ENCODE measurements at places on chromosomes 6 and 20. TPM values are rescaled to one million over a fixed set of nuclear protein-coding genes. Genes with fewer than 3 reads are reported as not detected.

DNA sequence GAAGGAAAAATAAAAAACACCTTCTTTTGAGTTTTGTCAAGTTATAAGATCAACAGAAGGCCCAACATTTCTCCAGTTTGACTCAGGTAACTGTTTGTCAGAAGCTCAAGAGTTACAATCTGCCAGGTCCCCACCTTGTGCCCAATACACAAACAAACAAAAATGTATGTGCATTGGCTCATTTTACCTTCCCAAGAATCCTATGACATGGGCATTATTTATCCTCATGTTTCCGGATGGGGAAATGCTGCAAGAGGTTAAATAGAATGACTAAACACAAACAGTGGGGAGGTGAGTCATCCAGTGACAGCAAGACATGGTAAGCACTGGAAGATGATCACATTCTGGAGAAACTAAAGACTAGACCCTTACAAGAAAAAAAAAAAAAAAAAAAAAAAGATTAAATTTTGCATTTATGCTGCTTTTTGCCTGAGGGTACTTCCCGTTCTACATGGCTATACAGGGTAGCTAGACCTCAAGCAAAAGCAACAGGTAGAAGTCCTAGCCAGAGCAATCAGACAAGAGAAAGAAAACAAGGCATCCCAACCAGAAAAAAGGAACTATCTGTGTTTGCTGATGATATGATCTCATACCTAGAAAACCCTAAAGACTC, 23.6 kb upstream of the ANKRD60 start:
- DNase-seq: no peak

Gene CRIP3
- total RNA-seq: not detected

GRCh38 chr6:156582509-156582992, 194.6 kb upstream of the ARID1B start:
- no peak for DNase-seq

DNA sequence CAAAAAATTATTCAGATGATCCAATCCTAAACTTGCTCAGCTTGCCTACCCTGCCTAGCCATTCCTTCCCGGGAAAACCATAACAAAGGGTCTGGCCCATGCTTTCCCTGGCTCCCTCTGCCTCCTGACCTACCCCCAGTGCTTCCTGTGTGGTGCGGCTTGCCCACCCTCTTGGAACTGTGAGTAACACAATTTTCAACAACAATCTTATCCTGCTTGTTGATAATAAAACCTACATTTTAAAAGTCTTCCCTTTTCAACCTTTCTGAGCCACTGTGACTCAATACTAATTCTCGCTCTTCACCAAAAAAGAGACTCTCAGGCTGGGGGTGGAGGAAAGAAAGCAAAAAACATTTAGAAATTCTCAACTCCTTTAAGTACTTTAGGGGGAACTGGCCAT, 18.0 kb downstream of the EXOC2 start:
- DNase-seq: no peak

DNA sequence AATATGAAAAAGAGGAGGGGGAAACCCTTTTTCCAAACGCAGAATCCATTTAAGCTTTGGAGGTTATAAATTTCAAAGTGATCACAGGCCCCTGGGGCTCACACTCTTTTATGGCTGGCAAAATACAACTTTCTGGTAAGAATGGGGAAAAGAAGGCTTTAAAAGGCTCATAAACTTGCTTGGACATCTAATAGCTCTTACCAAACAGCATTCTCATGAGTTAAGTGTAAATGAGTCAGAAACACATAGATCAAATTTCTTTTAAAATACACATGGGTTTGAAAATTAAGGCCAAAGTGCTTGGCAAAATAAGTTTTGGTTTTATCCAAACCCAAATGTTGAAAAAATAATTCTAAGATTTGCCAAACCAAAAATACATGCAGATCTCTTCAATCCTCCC, 154.6 kb downstream of the SOBP start:
- no peak for DNase-seq

Gene DAAM2
- not detected for total RNA-seq

Measured in activated T-cell treated with anti-CD3 and anti-CD28 coated beads, Interleukin-2, amount 50 U/mL, for 4 hours (primary cell).